ENCODE measurements at places on chromosomes 4 and X. TPM values are rescaled to one million over a fixed set of nuclear protein-coding genes. Genes with fewer than 3 reads are reported as not detected.

DNA sequence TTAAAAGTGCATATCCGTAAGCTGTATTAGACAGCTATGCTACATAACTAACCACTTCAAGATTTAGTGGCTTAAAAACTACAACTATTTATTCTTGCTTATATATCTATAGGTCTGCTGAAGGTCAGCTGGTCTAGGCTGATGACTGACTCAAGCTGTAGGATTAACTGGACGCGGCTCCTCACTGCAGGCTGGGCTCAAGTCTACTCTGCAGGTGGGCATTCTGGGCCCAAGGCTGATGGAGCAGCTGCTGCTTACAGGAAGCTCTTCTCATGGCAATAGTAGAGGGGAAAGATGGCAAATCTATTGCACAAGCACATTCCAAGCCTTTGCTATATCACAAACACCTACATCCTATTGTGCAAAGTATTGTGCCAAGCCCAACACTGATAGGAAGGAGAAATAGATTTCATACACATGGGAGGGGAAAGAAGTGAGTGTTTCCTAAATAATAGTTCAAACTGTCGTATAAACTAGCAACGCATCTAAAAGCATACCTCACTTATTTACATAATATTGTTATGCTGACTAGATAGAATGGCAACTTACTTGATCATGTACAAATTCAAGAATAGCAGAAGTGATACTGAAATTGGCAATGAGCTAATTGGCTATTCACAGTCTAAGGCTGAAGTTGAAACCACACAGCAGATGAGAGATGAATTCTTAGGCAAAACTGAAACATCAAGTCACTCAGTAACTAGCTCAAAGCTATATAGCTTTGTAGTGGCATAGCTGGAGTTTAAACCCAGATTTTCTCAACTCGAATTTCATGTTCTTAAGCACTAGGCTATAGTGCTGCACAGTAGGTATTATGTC lies 263.8 kb downstream of the NKX6-1 start:
- DNase-seq = no peak

GRCh38 chr4:186039697-186040096 lies 29.3 kb upstream of the TLR3 start:
- no peak for DNase-seq

DNA sequence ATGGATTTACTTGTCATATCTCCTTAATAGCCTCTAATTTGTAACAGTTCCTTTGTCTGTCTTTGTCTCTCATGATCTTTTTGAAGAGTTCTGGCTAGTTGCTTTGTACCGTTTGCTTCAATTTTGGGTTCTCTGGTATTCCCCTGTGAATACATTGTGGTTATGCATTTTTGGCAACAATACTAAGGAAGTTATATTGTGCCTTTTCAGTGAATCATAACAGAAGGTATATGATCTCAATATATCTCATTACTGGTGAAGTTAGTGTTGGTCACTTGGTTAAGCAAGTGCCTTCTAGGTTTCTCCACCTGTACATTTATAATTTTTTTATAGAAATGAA lies 48.6 kb downstream of the DCLK2 start:
- DNase-seq = no peak

DNA sequence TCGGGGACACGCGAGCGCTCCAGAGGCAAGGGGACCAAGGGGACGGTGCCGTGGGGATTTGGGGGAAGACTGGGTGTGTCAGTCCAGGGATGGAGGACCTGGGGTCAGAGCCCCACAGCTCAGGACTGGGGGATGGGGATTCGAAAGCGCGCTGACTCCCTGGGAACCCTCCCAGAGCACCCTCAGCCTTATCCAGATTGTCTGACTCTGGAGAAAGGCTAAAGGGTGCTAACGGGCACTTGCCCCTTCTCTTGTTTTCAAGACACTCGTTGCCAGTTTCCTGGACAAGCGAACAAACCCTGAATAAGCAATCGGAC lies 1.1 kb downstream of the DOCK11 start:
- no peak for DNase-seq

- no peak for DNase-seq
These were observed 193.1 kb upstream of the GPC4 start for GRCh38 chrX:133608406-133608805.

The ARSH gene
- total RNA-seq = not detected

The RTL5 gene
- 23.0 TPM for total RNA-seq

The LEF1 gene
- total RNA-seq = 62.1 TPM
